ENCODE measurements at places on chromosomes 3 and 15. TPM values are rescaled to one million over a fixed set of nuclear protein-coding genes. Genes with fewer than 3 reads are reported as not detected.
A peak's percentile ranks its signal among the peaks of the same experiment; 100 is the strongest.

GRCh38 chr3:187264021-187264420 lies 27.5 kb downstream of the MASP1 start:
- peak; percentile 76 for DNase-seq

GRCh38 chr3:106251160-106251892 lies 382.5 kb upstream of the CBLB start:
- DNase-seq: no peak

DNA sequence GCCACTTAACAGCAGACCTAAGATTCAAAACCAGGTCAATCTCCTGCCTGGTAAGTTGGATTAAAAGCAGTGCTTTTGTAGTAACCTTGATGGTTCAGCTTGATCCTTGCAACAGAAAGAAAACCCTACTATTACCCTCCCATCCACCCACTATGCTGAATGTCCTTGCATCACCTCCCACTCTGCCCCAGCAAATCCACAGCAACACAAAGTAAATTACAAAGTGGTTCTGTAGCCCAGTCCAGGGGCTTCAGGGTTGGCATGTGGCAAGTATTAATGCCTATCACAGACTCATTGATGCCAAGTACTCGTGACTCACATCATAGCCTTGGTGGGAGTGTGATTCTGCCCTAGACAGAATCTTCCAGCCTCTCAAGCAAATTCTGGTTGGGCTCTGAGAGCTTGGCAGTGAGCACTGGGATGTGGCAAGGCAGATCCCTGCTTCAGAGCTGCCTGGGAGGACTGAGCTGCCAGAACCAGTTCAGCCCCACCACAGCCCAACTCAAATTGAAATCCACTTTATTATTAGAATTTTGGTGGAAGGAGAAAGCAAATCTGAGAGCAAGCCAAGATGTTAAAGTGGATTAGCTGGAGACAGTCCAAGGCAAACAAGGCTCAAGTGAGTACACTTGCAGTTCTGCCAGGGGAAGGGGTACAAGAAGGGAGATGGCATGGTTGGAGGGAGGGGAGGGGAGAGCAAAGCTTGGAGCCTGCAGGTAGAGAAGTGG lies 225.8 kb upstream of the UMPS start:
- DNase-seq: no peak

DNA sequence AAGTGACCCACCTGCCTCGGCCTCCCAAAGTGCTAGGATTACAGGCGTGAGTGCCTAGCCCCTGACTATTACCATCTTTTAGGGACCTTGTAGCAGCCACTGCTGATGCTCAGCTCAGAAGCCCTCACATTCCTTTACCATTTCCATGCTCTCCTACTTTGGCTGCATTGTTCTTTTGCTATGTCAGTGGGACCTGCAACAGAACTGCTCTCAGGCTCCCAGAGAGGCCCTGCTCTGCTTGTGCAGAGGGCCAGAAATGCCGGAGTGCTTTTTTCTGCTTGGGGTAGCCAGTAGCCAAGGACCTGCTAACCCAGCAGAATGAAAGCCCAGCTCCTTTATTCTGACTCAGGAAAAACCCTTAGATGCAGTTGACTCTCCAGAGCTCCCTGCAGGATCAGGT lies 18.3 kb upstream of the PROK2 start:
- no peak for DNase-seq

Gene TP53BP1
- 34.8 TPM for total RNA-seq

Gene HRG
- 0.13 TPM for total RNA-seq

DNA sequence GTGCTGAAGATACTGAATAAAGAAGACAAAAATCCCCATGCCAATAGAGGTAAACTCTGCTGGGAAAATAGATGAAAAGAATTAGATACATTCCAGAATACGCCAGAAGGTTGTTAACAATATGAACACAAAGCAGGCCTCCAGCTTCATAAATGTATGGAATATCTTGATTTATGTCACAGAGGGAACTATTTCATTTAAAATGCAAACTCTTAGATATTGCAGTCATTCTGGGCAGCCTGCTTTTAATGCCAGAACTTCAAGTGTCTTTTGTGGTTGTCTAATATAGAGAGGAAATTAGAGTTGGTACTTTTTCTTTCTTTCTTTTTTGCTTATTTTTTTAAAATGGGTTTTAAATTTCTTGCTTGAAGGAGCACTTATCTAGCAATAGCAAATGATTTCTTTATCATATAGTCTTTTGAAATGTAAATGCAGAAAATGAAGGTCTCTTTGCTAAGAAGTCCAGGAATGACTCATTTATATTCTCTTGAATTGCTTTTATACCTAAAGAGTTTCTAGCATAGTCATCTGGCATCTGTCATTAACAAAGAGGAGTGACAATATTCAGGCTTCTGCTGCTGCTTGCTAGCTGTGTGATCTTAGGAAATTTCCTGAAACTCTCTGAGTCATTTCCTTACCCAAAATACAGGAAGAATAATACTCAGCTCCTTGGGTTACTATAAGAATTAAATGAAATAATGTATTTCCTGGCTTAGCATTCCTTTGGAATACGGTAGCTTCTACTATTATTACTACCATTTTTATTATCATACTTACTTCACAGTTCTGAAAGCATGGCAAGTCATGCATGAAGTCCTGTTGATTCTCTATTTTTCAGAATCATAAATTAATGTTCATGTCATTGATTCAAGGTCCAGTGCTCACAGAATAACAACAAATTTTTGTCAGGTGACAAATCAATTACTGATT lies 527.6 kb downstream of the DIPK2A start:
- DNase-seq: no peak
